M059J (cell line): ENCODE measurements at places on chromosomes 11 and 22. TPM values are rescaled to one million over a fixed set of nuclear protein-coding genes. Genes with fewer than 3 reads are reported as not detected.

The DCHS1 gene
- total RNA-seq = 4.6 and 8.8 TPM in 2 replicates

The CFAP300 gene
- 2.5 and 5.6 TPM in 2 replicates for total RNA-seq

The NPAT gene
- 21.2 and 27.8 TPM in 2 replicates for total RNA-seq

The RNF214 gene
- total RNA-seq = 7.8 and 7.9 TPM in 2 replicates

The C11orf21 gene
- total RNA-seq = not detected in 2 replicates

The FOSL1 gene
- 253 and 286 TPM in 2 replicates for total RNA-seq

The STX5 gene
- 57.2 and 57.5 TPM in 2 replicates for total RNA-seq

The AGBL2 gene
- total RNA-seq = 1.2 and 2.5 TPM in 2 replicates

The PARVG gene
- total RNA-seq = not detected in 2 replicates

The DERL3 gene
- total RNA-seq = 0.44 and 0.49 TPM in 2 replicates

The SLC22A8 gene
- total RNA-seq = not detected in 2 replicates

The VPREB1 gene
- total RNA-seq = not detected in 2 replicates

The MMP8 gene
- not detected in 2 replicates for total RNA-seq

The TESMIN gene
- total RNA-seq = 5.5 and 12.8 TPM in 2 replicates
